Astrocyte of the hippocampus (primary cell): ENCODE measurements at places on chromosomes 12 and 14.

DNA sequence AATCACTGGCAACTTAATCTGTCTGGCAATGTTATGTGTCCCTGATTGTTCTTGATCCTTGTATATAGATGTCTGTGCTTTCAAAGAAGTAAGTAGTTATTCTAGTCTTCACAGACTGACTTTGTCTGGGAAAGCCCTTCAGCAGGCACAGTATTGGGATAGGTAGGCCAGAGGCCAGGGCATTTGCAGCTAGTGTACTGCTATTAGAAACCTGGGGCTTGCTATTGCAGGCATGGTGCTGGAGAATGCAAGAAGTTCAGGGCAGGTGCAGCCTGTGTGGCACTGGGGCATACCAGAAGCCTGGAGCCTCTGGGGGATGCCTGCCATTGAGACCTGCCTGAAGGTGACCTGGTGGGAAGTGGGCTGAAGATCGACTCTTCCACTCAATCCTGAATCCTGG, 96.3 kb downstream of the TMTC3 start:
- DNase-seq: no peak

GRCh38 chr14:70173569-70173968, 15.2 kb downstream of the SLC8A3 start:
- DNase-seq: no peak

- no peak for DNase-seq
These were observed 21.1 kb downstream of the TCTN1 start for GRCh38 chr12:110635055-110635454.

GRCh38 chr12:57175428-57176138, 28.2 kb upstream of the LRP1-AS start:
- DNase-seq: peak; percentile 76

DNA sequence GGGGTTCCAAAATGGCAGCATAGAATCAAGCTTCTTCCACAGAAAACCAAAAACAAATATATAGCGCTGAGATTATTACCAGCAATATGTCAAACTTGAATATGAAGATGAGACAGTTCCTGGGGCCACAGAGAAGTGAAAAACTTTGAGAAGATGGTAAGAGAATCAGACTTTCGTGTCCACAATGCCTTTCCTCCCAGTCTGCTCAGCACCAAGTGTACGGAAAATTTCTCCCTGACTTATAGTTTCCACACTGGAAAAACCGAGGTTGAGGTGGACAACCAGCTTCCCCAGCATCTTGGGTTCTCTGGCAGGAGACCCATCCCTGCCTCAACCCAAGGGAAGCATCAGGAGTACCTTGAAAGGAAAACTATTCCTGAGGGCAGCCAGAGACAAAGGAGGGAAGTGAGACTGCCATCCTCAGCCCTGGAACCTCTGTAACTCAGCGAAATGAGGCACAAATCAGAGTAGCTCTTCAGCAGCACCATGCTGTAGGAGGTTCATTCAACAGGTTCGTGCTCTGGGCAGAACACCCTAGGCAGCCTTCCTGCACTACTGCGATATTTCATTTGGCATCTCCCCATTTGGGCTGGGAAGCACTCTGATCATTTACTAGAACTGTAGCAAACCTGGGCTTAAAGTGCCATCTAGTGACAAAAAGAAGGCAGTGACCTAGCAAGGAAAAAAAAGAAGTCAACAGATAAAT, 52.4 kb upstream of the CAPRIN2 start:
- peak; percentile 86 for DNase-seq

GRCh38 chr14:95069547-95069946, 87.8 kb downstream of the DICER1 start:
- no peak for DNase-seq
